ENCODE measurements at places on chromosomes 16 and 17.
A peak's percentile ranks its signal among the peaks of the same experiment; 100 is the strongest.

GRCh38 chr16:2425008-2425518 lies 4.2 kb upstream of the CCNF start:
- DNase-seq = no peak

- DNase-seq = no peak
Observed at GRCh38 chr17:44677136-44677535, 12.4 kb downstream of the CCDC43 start.

DNA sequence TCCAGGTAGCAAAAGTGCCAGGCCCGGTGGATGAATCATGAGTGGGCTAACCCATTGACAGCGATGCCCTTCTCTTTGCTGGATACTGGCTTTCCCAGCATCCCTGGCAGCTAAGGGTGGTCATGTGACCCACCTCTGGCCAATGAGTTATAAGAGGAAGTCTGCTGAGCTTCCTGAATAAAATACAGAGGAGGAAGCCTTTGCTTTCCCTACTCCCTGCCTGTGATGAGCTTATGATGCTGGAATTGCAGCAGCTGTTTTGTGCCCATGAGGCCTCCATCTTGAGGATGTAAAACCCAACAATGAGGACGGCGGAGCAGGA lies 15.0 kb upstream of the ATP2A3 start:
- DNase-seq = no peak

GRCh38 chr17:45106096-45106495 lies 26.2 kb downstream of the PLCD3 start:
- DNase-seq = no peak

GRCh38 chr16:53372992-53373871 lies 61.0 kb upstream of the RBL2 start:
- DNase-seq = no peak

- no peak for DNase-seq
Observed at GRCh38 chr16:47943235-47943634, 212.6 kb downstream of the ABCC12 start.

DNA sequence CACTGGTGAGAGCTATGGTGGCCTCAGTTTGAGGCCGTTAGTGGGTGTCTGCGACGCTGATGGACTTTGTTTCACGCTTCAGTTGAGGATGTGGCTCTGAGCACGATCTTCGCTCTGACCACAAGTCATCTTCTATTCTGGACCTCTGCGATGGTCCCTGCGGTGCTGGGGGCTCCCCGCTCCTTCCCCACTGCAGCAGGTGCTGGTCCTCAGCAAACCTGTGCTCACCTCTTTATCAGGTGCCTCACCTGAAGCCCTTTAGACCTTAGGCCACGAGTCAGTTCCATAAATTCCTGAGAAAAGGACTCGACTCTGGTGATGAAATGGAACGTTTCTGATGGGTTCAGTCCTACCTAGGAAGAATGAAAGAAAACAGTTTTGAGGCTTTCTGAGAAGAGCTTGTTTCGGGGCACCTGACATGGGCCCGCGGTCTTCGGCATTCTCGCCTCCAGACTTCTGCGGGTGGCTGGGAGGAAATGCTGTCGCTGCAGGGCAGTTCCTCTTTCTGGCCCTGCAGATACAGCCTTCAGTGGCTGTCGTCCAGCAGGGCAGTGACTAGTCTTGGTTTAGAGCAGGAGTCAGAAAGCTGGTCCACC lies 4.7 kb downstream of the KCTD5 start:
- DNase-seq = peak; percentile 71

GRCh38 chr17:49585422-49586027 lies 9.9 kb downstream of the NXPH3 start:
- DNase-seq = no peak

DNA sequence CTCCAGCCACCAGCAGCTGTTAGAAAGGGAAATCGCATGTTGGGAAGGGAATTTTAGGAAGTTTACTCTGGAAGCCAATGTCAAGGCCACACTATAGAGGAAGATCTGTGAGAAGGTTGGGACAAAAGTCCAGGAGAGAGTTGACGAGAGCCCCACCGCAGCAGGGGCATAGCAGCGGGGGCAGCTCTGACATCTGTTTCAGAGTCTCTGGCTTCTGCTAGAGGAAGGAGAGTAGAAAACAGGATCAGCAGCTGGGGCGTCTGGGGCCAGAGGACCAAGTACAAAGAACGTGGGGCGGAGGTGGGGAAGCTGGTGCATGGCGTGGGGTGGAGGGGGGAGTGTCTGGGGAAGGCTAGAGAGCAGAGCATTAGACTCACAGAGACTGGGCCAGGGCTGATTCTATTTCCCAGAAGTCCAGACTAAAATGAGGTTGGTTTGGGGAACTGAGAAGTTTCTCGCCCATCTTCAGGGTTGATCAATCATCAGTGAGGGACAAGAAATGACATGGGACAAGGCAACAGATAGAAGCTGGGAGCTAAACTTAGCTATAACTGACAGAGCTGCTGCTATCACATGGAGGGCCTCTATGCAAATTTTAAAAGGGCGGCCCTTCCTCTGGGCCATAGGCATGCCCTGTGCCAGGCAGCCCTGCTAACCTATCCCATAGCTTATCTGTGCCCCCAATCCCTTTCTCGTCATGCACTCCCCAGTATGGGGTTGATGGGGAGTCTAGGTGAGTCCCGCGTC lies 1.2 kb downstream of the RABEP2 start:
- DNase-seq = no peak

- no peak for DNase-seq
Observed at GRCh38 chr17:60006160-60006559, 41.6 kb upstream of the RNFT1 start.

GRCh38 chr17:77345260-77345910 lies 204.6 kb downstream of the SEC14L1 start:
- no peak for DNase-seq

DNA sequence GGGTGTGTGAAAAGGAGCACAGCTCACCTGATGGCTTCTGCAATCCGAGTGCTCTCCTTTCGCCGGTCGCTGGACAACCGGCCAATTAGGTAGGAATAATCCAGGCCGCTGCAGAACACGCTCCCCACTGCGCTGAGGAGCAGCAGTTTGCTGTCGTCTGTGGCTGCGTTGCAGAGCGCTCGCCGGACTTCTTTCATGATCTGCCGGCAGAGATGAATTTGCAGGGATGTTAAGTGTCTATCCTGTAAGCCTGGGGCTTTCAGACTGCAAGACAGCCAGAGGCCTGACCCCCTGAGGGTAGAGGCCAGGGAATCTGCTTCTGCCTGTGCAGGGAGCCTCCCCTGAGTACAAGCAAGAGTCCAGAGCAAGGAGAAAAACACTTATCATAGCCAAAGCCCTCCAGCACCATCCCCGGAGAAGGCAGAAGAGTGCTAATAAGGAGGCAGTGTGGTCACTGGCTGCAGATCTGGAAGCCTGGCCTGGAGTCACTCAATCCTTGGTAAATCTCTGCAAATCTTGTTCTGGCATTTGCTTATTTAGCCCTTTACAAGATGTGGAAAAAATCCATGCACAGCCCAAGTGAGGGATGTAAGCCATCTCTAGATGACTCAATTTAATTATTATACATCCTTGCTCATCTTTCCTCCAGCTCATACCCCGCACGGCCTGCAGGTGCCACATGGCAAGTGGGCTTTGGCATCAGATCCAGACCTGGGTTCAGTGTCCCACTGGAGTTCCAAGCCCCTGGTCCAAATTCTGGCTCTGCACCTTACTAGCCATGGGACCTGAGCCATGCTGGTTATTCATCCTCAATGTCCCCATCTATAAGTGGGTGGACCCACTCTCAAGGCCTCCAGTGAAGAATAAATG lies 80.2 kb downstream of the DYNLRB2 start:
- no peak for DNase-seq

All from GM18507 (cell line).